ENCODE measurements at places on chromosomes 16 and 17.

GRCh38 chr17:29574732-29575510 is 6.4 kb downstream of the TP53I13 start:
- no peak for DNase-seq

GRCh38 chr17:67016039-67016762 is 28.2 kb upstream of the CACNG1 start:
- no peak for DNase-seq

DNA sequence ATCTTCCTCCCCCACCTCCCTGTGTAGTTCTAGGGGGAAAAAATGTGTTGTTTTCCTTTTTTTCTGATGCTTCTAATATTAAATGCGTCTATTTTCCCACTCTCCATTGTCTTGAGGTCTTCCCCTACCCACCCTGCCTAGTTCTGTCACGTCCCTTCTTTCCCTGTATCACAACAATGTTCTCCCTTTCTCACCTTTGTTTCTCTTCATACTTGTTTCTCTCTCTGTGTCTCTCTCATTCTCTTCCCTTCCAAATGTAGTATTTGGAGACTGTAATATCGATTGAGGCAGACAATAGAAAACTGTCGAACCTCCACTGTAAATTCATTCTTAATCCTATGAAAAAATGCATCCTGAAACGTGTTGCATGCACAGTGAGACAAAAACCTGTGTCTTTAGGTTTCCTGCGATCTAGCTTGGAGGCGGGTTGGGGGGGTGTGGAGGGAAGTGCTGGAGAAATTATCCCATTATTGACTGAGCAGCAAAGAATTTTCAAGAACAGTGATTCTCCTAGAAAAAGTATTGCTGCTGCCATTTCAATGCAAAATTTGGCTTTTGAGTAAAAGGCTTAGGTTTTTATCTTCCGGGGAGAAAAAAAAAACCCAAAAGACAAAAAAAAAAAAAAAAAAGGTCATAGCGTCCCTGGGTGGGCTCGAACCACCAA is 1.3 kb upstream of the PSMB3 start:
- DNase-seq, result no peak

GRCh38 chr16:72312828-72313227 is 140.9 kb upstream of the PMFBP1 start:
- no peak for DNase-seq

- DNase-seq, result peak; percentile 88
Measured at GRCh38 chr17:45894022-45894784, at the start of gene MAPT. TSS of gene MAPT (plus strand) at chr17:45894554. CDS start at chr17:45962338, 67,784 bp downstream.

DNA sequence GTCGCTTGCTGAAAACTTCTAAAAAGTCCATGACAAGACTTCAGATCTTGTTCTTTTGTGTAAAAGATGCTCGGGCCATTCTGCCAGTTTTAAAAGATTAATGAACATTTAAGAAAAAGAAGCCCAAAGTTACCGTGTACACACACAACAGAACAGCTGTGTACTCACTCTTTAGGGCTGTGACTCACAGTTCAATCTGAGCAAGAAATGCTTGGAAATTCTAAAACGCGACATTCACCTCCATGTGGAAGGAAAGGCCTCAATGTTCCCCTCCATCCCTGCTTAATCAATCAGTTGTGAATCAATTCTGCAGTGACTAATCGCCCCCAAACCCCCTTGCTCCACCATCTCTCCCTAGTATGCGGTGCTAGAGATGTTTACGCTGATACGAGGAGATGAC is 609.9 kb upstream of the SALL1 start:
- no peak for DNase-seq

DNA sequence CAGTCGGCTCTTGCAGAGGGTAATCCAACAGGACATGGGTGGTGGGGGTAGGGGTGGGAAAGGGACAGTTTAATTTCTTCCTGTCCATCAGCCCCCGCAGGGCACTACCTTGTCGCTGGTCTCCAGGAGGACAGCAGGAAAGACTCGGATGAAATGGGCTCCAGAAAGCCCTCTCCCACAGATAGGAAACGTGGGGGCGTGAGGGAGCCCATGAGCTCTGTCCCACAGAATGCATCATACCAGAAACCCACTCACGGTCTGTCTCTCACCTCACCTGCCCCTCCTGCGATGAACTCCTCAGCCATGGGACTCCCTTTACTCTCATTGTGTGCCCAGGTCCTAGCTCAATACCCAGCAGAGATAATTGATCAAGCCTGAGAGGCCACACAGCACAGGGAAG is 240.1 kb downstream of the GSG1L start:
- no peak for DNase-seq

DNA sequence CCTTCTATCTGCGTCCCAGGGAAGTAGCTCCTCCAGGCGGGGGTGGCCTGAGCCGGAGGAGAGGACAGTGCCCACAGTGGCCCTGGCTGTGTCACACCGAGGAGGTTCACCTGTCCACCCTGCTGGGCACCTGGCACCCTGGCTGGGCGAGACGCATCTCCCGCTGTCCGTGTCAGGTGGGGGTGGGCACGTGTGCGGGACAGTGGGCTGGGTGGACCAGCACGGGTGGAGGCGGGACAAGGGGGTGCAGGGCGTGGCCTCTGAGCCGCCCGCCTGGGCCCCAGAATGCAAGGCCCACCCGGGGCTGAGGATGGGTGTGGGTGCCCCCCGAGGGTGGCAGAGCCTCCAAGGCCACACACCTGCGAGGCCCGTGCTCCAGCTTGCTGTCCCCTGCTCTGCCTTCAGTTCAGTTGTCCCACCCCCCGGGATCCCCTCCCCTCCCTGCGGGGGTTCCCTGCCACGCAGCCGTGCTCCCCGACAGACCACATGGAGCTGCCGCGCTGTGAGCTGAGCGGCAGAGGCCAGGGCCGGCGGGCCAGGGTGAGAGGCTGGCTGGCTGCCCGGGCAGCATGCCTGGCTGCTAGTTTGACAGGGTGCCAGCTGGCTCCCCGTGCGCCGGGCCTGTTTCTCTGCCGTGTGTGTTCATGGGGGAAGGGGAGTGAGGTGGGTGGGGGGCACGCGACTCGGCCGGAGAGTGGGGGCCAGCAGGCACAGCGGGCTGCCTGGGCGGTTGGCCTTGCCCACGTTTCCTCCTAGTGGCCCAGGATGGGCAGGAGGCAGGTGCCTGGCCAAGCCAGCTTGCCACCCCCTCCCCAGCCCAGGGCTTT is 33.9 kb downstream of the BAHCC1 start:
- peak; percentile 17 for DNase-seq

DNA sequence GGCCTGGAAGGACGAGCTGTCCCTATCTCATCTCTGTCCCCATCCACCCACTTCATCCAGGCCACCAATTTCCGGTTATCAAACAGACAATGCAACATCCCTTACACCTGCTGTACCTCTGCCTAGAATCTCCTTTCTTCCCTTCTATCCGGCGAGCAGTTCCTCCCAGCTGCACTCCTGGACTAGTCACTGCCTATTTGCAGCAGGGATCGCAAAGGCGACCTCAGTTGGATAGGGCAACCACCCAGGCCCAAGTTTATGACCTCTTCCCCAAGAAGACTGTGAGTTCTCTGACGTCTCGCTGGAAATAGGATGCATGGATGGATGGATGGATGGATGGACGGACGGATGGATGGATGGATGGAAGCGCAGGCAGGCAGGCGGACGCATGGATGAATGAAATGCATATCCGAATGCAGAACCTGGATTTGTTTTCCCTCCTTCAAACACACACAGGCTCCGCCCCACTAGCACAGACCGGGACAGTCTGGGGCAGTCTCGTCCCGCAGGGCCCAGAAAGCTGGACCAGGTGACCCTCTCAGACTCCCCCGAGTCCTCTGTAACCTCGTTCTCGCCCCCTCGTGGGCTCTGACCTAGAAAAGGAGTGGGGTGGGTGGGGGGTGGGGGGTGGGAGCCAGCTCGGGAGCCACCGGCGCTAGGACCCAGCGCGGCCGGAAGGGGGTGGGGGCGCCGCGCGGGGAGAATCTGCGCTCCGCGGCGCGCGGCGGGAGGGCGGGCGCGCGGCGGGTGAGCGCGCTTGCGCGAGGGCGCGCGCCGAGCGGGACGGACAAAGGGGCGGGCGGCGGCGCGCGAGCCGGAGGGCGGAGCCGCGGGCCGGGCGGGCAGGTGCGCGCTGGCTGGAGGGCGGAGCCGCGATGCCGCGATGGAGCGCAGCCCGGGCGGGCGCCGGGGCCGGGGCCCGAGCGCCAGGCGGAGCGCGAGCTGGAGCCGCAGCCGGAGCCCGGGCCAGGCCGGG is at the start of gene SBK1:
TSS of gene SBK1 (plus strand) at position 875 of the 976 bp plus-strand sequence. CDS start 24,867 bp downstream, outside the sequence.
- DNase-seq, result peak; percentile 21

GRCh38 chr16:72972878-72973571 is 74.9 kb downstream of the ZFHX3 start:
- no peak for DNase-seq

DNA sequence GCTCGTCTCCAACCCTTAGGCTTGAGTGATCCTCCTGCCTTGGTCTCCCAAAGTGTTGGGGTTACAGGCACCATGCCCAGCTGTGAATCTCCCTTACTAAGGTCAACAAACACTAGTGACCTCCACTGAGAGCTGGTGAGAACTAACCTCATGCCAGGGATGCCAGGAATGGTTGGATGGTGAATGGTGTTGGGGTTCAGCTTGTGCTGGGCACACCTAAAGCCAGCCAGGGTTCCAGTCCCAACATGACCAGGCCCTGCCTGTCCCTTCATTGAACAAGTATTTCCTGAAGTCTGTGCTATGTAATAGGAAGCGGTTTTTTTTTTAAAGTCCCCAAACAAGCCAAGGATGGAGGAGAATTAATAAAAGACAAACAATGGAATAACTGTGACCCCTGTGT is 56.0 kb upstream of the TOB1 start:
- DNase-seq, result no peak

DNA sequence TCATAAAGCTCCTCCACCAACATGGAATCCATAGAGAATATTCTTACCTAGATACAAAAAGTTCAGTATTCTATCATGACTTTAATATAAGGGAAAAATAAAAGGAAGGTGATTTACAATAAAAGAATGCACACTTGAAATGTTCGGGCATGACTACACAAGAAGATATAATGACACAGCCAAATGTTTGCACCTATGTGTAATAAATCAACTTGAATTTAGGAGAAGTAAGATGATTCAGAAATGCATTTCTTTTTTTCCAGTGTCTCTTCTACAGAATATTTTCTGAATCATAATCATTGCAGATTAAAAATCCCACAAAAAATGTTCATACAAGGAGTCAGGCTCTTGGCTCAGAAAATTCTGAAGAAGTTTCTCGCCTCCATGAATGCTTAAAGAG is 404.0 kb upstream of the HSBP1 start:
- DNase-seq, result no peak

DNA sequence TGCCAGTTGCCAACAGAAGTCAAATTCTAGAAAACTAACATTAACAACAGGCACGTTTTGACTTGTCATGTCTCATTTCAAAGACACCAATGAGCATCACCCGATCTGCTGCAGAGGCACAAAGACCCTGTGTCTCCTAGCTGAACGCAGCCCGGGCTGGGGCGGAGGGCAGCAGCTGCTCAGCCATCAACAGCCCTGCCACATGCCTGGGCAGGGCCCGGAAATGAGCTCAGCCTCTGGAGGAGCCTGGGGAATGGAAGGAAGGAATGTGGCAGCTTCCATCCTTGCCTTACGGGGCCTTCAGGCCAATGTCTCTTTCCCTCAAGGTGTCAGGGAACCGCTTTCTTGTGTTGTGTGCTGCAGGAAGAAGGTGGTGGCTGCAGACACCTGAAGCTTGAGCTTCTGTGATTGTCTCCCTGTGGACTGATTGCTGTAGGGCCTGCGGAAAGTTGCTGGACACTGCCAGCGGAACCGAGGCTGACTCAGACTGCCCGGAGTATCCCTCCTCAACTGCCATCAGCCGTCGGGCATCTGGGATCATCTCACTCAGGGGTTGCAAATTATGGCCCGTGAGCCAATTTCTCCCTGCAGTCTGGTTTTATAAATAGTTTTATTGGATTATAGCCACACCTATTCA is 7.3 kb downstream of the CDH13 start:
- DNase-seq, result no peak

- DNase-seq, result no peak
Measured at GRCh38 chr17:75707079-75707571, 14.1 kb upstream of the ITGB4 start.

- DNase-seq, result no peak
Measured at GRCh38 chr17:16381496-16381820, 567 bp downstream of the UBB start.

- DNase-seq, result no peak
Measured at GRCh38 chr17:1467898-1468492, 12.0 kb upstream of the CRK start.

- DNase-seq, result no peak
Measured at GRCh38 chr17:46151762-46152161, 41.5 kb downstream of the KANSL1 start.

DNA sequence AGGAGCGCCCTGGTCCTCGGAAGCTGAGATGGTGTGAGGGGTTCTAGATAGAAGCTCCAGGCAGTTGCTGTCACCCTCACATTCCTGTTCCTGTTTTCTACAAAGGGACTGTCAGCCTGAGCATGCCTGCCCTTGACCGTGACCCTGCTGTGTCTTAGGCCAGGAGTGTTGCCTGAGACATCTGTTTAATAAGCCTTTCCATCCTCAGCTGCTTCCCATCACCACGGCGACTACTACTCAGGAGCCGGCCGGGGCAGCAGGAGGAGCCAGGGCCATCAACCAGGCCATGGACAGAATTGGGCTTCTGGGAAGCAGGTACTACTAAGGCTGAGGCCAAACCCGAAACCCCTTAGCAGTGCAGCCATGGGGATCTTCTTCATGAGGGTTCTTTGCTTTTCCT is 151.4 kb downstream of the KATNIP start:
- DNase-seq, result no peak

GRCh38 chr16:14307527-14308367 is 236.6 kb downstream of the MRTFB start:
- DNase-seq, result no peak

GRCh38 chr16:66381585-66382170 is 15.2 kb downstream of the CDH5 start:
- no peak for DNase-seq

DNA sequence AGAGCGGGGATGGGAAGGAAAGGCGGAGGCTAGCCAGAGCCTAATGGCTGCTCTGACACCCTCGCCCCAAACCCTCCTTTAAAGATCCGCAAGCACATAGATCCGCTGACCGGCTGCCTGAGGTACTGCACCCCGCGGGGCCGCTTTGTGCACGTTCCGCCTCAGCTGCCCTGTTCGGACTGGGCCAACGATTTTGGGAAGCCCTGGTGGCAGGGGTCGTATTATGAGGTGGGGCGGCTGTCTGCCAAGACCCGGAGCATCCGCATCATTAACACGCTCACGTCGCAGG is 663 bp downstream of the CYB5D1 start:
- DNase-seq, result peak; percentile 44

GRCh38 chr16:81029930-81030604 is 5.6 kb upstream of the ATMIN start:
- DNase-seq, result no peak

- no peak for DNase-seq
Measured at GRCh38 chr16:2415085-2415484, 14.2 kb upstream of the CCNF start.

GRCh38 chr16:10678655-10679054 is 16.1 kb downstream of the TEKT5 start:
- no peak for DNase-seq
